ENCODE measurements at places on chromosomes 5 and 9.
A peak's percentile ranks its signal among the peaks of the same experiment; 100 is the strongest.

DNA sequence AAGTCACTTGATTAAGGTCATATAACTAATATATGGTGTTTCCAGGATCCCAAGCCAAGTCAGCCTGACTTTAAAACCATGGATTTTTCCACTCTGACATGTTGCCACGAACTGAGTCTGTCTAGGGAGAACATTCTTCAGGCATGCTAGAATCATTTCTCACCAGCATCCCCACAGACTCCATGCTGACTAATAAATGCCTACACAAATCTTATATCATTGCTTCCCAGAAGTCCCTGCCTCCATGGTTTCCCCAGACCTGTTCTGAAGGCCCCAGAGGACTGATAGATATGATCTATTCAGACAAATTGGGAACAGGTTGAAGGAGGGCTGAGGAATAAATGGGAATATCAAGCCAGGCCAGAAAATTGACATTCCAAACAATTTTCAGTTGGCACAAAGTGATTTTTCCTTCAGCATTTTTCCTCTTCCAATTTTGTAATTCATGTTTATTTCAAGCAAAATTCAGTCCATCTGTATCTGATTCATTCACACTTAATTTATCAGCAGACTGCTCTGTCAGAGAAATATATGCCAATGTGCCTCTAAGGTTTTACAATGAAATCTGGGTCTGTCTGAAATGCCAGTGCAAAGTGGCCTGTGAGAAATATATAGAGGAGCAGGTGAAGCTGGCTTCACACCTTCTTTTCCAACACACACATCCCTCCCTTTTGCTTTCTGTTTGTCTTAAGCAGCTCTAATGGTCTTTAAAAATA is 413.6 kb upstream of the TNC start:
- DNase-seq, result no peak

DNA sequence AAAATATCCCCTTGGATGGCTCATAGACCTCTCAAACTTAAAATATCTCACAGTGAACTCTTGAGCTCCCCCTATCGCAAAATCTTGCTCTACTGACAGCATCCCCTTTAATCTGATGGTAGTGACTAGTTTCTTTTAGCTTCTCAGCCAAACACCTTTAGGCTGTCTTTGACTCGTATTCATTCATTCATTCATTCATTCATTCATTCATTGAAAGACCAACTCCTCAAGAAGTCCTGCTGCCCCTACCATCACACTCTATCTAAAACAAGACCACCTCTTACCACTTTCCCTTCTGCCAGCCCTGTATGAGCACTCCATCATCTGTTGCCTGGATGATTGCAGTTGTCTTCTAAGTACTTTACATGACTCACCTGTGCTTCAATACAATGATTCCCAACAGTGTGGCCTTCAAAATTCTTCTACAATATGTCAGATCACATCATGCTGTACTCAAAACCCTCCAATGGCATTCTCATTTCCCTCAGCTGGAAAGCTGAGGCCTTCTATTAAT is 46.8 kb downstream of the ITGA2 start:
- no peak for DNase-seq

GRCh38 chr9:27626244-27627187 is 53.2 kb upstream of the C9orf72 start:
- no peak for DNase-seq

- DNase-seq, result no peak
These were observed 20.3 kb downstream of the QSOX2 start for GRCh38 chr9:136225366-136225747.

- no peak for DNase-seq
These were observed 148.1 kb downstream of the MPDZ start for GRCh38 chr9:13131416-13131815.

- DNase-seq, result no peak
These were observed 107.9 kb downstream of the DCP2 start for GRCh38 chr5:113084402-113085083.

GRCh38 chr9:110129425-110129824 is 78.5 kb downstream of the C9orf152 start:
- DNase-seq, result no peak

DNA sequence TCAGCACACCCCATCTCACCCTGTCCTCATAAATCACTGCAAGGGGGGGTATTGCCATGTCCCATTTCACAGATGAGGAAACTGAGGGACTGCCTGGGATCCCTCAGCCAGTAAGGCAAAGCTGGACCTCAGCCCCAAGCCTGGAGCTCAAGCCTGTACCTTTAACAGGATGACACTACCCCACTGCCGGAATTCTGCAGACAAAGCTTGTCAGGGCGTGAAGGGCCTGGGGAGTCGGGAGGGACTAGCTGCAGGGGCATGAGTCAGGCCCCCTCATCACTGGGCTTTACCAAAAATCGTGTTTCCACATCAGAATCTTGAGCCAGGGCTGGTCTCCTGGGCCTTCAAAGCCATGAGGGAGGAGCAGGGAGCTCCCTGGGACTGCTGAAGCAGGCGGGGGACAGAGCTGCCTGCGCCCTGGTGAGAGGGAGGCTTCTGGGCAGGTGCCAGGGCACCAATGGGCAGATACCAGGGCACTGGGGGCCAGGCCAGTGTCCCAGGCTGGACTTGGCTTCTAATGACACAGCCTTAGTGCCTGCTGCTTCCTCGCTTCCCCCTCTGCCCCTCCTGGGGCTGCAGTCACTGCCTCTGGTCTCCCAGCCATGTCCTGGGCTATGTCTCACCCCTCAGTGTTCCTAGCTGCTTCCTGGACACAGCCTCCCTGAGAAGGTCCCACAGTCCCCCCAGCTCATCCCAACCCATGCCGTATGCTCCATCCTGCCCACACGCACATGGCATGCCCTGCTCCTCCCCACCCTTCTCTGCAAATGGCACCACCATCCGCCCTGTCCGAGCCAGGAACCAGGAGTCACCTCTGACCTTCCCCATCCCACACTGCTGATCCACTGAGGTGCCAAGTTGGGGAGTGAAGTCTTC is 80.7 kb downstream of the LMX1B start:
- DNase-seq, result no peak

GRCh38 chr9:4303006-4303405 is 3.1 kb upstream of the GLIS3 start:
- DNase-seq, result no peak

- DNase-seq, result no peak
These were observed 26.9 kb downstream of the SLC46A2 start for GRCh38 chr9:112863746-112864145.

- DNase-seq, result no peak
These were observed 61.0 kb downstream of the PRDM6 start for GRCh38 chr5:123150089-123150488.

DNA sequence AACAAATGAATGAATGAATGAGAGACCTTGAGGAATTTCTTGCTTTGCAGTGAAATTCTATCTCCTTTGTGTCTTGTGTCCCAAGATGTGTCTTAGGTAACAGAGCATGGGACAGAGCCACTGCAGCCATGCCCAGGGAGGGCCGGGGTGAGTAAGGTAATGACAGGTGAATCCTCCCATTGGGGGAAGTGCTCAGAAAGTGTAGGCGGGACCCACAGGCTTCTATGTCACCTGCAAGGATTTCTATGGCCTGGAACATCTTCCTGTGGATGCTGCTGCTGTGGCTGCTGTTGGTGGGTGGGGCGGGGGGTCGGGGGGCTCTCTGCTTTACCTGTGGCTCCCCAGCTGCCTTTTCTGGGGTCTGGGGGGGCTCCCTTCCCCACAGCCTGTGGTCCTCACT is 133.6 kb upstream of the IER5L start:
- no peak for DNase-seq

GRCh38 chr9:86183229-86184137 is 76.0 kb downstream of the C9orf153 start:
- DNase-seq, result no peak

- DNase-seq, result no peak
These were observed 102.5 kb upstream of the GABRP start for GRCh38 chr5:170681013-170681433.

DNA sequence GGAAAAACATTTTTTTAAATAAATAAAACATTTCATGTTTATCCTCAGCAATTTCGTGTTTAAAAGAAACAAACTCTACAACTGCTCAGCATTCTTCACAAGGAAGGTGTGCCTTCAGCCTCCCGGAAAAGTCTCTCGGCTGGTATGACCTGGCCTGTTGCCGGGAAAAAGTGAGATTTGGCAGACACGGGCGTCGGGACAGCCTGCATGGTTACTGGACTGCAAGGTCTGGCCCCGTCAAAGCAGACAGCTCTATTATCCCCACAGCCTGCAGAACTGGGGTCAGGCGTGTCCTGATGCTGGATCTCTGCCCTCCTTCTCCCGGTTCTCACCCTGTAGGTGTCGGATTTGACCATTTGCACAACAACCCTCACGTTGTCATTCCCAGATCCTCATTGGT is 120.3 kb upstream of the SPATA31C2 start:
- DNase-seq, result peak; percentile 14

- DNase-seq, result no peak
These were observed 563.0 kb upstream of the KLF4 start for GRCh38 chr9:108052431-108053080.

DNA sequence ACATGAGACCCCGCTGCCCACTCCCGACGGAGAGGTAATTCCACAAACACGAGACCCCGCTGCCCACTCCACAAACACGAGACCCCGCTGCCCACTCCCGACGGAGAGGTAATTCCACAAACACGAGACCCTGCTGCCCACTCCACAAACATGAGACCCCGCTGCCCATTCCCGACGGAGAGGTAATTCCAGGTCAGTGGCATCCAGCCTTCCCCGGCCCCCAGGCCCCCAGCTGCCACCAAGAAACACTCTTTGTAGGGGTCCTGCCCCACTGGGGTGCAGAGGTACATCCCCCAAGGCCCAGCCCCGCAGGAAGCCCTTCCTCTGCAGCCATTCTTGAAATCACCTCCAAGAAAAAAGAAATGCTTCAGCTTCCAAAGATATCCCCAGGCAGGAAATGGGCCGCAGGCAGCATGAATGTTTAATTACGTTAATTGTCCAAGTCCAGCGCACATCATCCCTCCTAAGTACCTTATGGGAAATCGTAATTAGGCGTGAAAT is 115.9 kb downstream of the ADAMTS2 start:
- DNase-seq, result no peak

DNA sequence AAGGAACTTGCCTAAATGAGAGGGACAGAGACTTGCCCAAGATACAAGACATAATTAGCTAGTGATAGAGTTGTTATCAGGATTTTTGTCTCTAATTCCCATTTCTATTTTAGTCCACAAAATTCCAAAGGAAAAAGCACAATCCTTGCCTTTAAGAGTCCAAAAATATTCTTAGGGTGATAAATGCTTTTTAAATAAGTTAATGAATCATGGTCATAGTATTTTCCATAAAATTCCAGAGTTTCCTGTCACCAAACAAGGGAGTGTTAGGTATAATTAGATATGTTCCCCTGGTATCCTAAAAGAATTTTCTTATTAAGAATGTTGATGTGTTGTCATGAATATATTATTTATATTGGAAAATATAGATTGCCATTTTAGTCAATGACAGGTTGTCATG is 21.8 kb upstream of the CEP72 start:
- no peak for DNase-seq

GRCh38 chr5:8827696-8828095 is 718.2 kb downstream of the SEMA5A start:
- no peak for DNase-seq

- DNase-seq, result no peak
These were observed 207.1 kb upstream of the PAPPA start for GRCh38 chr9:115946530-115946929.

DNA sequence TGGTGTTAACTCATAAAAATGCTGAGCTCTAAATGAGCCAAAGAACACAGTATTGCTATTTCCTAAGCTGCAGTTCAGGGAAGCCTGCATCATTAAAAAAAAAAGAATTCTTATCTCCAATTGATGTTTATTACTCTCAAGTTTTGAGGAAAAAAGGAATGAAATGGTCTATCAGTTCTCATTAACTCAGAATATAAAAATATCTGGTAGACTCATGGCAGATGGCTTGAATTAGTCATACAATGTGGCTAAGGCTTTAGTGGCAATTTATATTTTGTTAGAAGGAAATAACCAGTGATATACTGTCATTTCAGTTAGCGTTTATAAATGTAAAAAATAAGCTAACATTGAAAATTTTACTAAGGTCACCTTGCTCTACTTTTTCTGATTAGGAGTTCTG is 1403.4 kb upstream of the C9orf72 start:
- no peak for DNase-seq

GRCh38 chr5:118174671-118175070 is 813.7 kb downstream of the DTWD2 start:
- no peak for DNase-seq

DNA sequence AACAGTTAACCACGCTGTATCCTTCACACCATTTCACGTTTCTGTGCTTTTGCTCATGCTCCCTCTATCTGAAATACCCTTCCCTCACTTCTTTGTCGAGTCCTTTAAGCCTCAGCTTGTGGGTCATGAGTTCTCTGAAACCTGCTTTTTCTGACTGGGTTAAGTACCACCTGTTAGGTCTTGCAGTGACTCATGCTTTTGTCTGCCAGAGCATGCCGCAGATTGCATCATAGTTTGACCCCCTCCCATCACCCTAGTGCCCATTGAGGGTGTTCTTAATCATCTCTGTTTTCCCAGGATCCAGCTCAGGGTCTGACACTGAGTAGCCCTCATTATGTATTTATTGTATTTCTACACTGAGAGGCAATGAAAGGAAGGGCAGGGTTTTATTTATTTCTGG is 190.2 kb downstream of the ASTN2 start:
- no peak for DNase-seq

DNA sequence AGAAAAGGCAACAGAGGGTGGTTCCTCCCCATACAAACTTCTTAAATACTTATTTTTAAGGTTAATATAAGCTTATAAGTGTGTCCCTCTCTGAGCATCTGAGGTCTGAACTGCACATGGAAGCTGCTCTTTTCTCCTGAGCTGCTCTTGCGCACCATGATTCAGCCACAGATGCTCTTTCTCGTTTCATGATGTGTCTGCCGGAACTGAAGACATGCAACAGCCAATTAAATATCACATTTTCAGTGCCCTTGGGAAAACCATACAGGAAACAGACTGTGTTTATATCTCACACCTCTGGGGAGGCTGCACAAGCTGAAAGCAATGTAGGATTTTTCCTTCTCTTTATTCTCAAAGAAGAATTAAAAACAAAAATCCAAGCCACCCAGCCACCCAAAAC is 96.8 kb upstream of the NREP start:
- DNase-seq, result no peak

- DNase-seq, result no peak
These were observed 244.4 kb downstream of the CWC27 start for GRCh38 chr5:65013166-65013565.

GRCh38 chr5:145160679-145161078 is 674.5 kb downstream of the PRELID2 start:
- DNase-seq, result no peak

DNA sequence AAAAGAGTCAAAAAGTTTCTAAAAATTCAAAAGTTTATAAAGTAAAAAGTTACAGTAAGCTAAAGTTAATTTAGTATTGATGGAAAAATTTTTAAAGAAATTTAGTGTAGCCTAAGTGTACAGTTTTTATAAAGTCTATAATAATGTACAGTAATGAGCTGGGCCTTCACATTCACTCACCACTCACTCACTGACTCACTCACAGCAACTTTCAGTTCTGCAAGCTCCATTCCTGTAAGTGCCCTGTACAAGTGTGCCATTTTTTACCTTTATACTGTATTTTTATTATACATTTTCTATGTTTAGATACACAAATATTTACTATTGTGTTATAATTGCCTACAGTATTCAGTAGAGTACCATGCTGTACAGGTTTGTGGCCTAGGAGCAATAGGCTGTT is 239.5 kb upstream of the MAP3K1 start:
- DNase-seq, result no peak

All from hypothalamus (tissue), 51 donors.